ENCODE measurements at places on chromosomes 1 and 21.

GRCh38 chr1:158148468-158148867 is 32.2 kb upstream of the CD1D start:
- DNase-seq, result no peak

- no peak for DNase-seq
These were observed 93.8 kb upstream of the CCDC190 start for GRCh38 chr1:162954824-162955223.

DNA sequence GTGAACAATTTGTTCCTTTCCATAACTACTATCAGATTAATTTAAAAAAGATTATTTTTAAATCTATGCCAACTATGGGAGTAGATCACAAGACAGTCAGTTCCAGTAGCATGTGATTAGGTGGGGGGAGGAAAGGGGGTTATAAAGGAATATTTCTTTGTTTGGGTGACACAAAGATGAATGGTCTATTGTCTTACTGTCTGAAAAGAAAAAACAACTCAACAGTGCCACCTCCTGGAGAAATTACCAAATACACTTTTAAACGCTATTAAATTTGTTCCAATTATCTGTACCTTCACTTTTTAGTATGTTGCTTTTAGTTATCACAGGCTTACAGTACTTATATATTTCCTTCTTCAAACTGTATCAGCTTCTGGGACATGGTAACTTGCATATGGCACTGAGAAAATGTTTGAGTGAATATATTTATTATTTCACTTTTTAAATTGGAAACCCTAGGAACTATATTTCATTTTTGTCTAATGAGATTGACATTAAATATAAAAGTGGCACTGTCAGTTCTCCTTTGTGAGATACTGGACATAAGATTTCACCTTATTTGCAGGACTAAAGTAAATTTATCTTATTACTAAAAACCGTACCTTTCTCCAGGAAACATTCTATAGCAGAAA is 1.7 kb upstream of the SORT1 start:
- no peak for DNase-seq

- no peak for DNase-seq
These were observed 3.3 kb downstream of the CASZ1 start for GRCh38 chr1:10793129-10793651.

GRCh38 chr1:52567943-52568342 is 15.1 kb upstream of the TUT4 start:
- no peak for DNase-seq

- DNase-seq, result peak; percentile 37
These were observed 10.1 kb downstream of the TRAF5 start for GRCh38 chr1:211336775-211337174.

- no peak for DNase-seq
These were observed 263.9 kb upstream of the KAZN start for GRCh38 chr1:14334336-14335176.

- DNase-seq, result no peak
These were observed 115.6 kb downstream of the UCK2 start for GRCh38 chr1:165942927-165943597.

GRCh38 chr1:147786536-147786935 is 26.1 kb upstream of the GJA5 start:
- no peak for DNase-seq

GRCh38 chr1:12095452-12096263 is 32.6 kb downstream of the TNFRSF8 start:
- no peak for DNase-seq

DNA sequence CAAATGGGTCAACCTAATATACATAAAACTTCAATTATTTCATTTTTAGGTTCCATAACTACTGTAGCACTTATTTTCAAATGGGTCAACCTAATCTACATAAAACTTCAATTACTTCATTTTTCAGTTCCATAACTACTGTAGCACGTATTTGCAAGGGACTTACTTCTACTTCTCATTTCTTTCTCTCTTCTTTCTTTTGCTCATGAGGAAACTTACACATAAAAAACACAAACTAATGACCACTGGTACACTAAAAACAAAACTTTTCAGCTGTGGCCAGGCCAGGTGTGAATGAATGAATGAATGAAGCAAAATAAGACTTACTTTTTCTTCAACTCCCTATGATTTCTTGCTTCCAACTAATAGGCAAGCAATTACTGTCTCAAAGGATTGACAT is 11.7 kb downstream of the SYDE2 start:
- DNase-seq, result no peak

DNA sequence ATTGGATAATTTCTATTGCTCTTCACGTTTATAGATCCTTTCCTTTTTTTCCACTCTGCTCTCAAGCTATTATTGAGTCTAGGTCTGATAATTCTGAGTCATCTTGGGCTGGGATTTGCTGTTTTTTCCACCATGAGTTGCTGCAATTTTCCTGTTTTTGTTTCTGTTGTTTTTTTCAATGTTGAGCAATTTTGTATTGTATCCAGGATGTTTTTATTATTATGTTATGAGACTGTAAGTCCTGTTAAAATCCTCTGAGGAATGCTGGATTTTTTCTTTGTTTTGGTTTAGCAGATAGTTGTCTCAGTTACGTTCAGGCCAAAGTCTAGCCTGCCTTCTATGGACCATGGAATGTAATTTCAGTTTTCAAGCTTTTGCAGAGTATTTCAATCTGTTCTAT is 13.0 kb upstream of the SLC35A3 start:
- DNase-seq, result no peak
